MCF 10A (cell line): ENCODE measurements at places on chromosomes 3 and 15.

DNA sequence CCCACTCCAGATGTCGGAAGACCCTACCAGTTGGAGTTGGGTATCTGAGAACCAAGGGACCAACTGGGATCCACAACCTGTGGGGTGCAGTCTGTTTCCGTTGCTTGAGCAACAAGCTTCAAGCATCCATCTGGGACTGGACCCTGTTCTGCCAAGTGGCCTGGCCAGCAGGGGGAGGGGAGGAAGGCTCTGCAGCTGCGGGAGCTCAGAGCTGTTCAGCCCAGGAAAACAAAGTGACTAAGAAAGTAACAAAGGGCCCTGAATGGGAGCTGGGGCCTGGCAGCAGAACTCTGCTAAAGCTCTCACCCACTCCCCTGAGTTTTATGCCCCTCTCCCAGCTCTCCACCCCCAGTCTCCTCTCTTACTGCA, 2.7 kb downstream of the TYRO3 start:
- no peak for DNase-seq

DNA sequence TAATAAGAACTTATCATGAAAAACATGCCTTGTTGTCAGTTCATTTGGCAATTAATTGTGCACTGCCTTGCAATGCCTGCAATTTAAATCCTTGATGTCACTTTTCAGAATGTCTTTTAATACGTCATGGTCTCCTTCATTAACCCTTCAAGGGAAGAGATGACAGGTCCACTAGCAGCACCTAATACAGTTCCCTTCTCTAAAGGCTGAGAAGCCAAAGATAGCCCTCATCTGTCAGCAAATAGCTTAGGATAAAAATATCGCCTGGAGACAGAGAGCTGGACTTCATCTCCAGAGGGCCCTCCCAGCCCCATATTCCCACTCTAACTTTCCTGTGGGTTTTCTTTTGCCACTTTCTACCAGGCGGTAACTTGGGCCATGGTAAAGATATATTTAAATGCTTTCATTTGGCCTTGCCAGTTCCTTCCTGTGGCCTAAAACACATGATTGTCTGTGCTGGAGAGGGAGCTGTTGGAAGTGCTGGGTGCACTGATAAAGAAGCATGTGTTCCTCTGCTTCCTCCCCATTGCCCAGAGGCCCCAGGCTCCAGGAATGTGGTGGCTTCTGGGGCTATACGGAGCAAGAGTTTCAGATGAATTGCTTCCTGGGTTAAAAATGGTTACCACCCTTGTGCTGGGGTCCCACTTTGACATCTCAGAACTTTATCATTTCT, 76.3 kb upstream of the UMPS start:
- DNase-seq: no peak

DNA sequence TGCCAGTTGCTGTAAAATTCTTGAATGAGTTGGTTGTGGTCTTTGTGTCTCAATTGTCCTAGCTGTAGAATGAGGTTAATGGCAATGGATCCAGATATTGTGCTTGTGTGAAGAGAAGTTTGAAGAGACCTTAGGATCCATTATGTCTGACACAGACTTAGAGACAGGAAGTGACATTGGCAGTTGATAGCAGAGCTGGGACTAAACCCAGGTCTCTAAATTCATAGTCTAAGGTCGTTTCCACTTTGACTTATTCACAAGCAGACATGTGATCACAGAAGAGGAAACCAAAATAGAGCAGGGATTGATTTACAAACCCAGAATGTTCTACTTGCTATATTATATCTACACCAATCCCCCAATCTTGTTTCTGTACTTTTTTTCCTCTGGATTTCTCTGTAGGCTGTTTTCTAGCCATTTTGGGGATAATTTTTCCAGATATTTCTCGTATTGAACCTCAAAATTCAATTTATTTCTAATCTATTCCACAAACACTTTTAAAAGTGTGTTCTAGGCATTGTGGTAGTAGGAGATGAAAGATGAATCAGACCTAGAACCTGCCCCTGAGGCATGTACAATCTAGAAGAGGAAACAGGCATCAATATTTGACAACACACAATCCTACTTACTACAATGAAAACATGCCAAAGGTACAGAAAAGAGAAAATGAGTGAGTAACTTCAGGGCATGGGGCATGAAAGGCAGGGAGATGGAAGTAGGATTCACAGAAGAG, 123.3 kb downstream of the NFKBIZ start:
- peak; percentile 33 for DNase-seq

- no peak for DNase-seq
Measured at GRCh38 chr3:9135930-9136525, 113.4 kb downstream of the SRGAP3 start.

GRCh38 chr3:12456441-12456840, 27.8 kb upstream of the TSEN2 start:
- no peak for DNase-seq

DNA sequence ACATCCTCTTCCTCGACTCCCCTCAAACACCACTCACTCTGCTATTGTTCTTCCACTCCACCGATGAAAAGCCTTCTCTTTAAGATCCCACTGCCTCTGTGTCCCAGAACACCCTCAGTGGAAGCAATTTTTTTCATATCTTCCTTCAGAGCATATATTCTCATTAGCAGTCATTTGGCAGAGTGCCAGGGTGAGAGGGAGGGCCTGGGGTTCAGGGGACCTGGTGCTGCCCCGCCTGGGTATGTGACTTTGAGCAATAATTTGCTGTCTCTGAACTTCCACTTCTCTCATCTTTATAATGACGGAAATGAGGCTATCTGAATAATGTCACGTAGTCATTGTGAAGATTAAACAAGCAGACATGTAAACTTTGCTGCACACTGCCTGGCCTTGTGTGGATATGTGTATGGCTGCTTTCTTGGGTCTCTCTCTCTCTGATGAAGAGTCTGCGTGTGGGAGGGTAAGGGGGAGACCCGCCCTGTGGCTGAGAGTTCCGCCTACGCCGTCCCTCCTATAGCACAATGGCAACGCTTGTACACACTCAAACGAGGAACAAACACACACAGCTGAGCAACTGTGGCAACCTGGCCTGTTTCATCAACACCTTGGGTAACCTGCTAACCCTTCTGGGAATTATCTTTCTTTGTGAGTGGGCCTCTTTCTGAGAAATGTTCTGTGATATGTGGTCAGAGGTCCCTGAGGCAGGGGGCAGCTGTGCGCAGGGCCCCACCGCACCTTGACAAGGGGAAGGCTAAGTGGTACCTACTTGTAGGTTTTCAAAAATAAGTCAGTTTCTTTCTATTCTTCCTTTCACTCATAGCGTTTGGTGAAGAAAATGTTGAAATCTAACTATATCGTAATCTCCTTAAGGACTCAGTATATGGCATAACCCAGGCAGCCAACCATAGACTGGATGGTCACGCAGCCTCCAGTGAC, 369.8 kb downstream of the SV2B start:
- no peak for DNase-seq
